Stimulated activated CD4-positive, alpha-beta T cell treated with anti-CD3 and anti-CD28 coated beads, TNF-alpha, amount 100 ng/mL, for 48 hours (primary cell): ENCODE measurements at places on chromosomes 16 and 17.

DNA sequence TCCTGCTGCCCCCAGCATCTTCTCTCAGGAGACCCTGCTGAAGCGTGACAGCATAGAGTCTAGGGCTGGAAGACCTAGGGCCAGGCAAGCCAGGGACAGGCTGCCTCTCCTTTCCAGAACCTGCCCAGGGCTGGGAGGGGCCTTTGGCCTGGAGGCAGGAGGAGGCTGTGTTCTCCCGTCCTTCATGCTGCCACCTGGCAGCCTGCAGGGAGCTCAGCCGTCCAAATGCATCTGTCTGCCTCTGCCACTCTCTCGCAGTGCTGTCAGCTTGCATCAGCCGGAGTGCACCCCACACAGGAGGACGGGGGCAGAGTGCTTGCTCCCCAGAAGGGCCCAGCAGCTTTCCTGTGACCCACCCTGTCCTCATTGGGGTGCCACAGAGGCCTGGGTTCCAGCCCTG lies 31.3 kb downstream of the ARHGAP23 start:
- no peak for DNase-seq

DNA sequence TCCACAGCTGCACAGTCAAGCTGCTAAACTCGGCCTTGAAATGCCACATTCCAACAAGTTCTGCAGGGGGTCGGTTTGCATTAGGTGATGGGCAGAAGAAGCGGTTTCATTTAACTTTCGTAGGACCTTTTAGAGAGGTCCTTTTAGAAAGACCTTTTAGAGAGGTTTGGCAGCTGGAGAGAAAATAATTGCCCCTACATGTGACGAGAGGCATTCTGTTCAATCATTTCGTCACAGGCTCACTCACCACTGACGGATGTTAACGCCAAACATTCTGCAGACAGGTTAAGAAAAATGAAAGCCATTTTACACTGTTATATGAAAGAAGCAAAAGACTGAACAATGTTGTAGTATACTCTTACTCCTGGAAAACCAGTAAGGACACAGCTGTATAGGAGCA lies 76.5 kb upstream of the ZNF423 start:
- DNase-seq = no peak

- no peak for DNase-seq
These were observed 15.1 kb downstream of the SOX8 start for GRCh38 chr16:996681-997080.

DNA sequence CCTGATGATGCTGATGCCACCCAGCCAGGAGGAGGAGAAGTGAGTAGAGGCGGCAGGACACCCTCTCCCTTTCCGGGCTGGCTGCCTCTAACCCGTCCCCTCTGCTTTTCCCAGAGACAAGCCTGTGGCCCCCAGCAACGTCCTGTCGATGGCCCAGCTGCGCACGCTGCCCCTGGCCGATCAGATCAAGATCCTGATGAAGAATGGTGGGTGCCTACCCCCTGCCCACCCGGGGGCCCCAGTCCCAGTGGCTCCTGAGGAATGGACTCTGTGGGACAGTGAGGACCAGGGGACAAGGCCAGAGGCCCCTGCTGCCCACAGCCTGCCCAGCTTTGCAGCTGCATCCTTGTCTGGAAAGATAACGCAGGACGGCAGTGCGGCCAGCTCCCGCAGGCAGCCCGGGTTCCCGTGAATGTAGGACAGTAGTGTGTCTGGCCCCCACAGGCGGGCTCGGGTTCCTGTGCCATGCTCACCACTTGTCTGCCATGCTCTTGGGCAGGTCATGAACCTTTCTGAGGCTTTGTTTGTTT lies 19.9 kb downstream of the POLR3E start:
- no peak for DNase-seq

DNA sequence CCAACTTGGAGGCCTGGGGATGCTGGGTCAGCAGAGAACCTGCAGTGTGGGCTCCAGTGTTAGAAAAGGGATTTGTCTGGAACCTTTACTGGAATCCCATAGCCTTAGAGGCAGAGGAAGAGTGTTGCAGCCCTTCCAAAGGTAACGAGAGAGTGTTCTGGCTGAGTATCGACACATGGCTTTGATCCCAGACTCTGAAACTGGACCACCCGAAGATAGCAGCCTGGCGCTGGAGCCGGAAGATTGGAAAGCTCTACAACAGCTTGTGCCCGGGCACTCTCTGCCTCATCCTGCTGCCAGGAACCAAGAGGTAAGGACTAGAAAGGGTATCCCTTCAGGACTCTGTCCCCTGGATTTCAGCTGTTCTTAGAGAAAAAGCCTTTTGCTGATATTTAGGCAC lies 39.7 kb downstream of the REXO5 start:
- no peak for DNase-seq

GRCh38 chr17:54967621-54968261 lies 713 bp downstream of the COX11 start:
- no peak for DNase-seq

- DNase-seq = no peak
These were observed at the start of gene SCNN1B for GRCh38 chr16:23302045-23302956. SCNN1B (plus strand) TSS chr16:23302302; CDS start chr16:23348600, 46,298 bp downstream.

- no peak for DNase-seq
These were observed 22.7 kb upstream of the ASGR2 start for GRCh38 chr17:7137171-7137943.

GRCh38 chr16:85142129-85142513 lies 29.8 kb upstream of the CIBAR2 start:
- DNase-seq = no peak
